ENCODE measurements at places on chromosomes 6 and 20. TPM values are rescaled to one million over a fixed set of nuclear protein-coding genes. Genes with fewer than 3 reads are reported as not detected.

GRCh38 chr6:138814179-138814834, 18.4 kb downstream of the ECT2L start:
- no peak for DNase-seq
- H3K27ac ChIP-seq, result no peak overlapping the region
- no peaks in the 10 kb centered on the region for H3K27me3 ChIP-seq
- no peaks in the 10 kb centered on the region for H3K4me1 ChIP-seq
- no peak overlapping the region for H3K4me3 ChIP-seq

STMN3 gene
- total RNA-seq, result 85.0 TPM

RIPPLY2 gene
- total RNA-seq, result not detected

- H3K27ac ChIP-seq, result no peak overlapping the region
- H3K36me3 ChIP-seq, result no peaks in the 10 kb centered on the region
- no peaks in the 10 kb centered on the region for H3K27me3 ChIP-seq
- H3K4me1 ChIP-seq, result no peaks in the 10 kb centered on the region
These were observed 412.0 kb upstream of the NOX3 start for GRCh38 chr6:155867682-155868081.

BEND3 gene
- 2.4 TPM for total RNA-seq

- no peak for DNase-seq
- no peaks in the 10 kb centered on the region for H3K27me3 ChIP-seq
- H3K27ac ChIP-seq, result no peak overlapping the region
- no peaks in the 10 kb centered on the region for H3K4me1 ChIP-seq
These were observed 69.4 kb downstream of the CDH4 start for GRCh38 chr20:61321481-61321880.

GRCh38 chr6:12947151-12947871, 230.7 kb downstream of the PHACTR1 start:
- H3K27me3 ChIP-seq, result peaks cover 5% of the 10 kb centered on the region
- no peak overlapping the region for H3K27ac ChIP-seq
- H3K36me3 ChIP-seq, result no peaks in the 10 kb centered on the region
- H3K4me1 ChIP-seq, result no peaks in the 10 kb centered on the region

GRCh38 chr6:135320721-135321621, 139.9 kb downstream of the MYB start:
- H3K4me1 ChIP-seq, result peaks cover 32% of the 10 kb centered on the region
- H3K27ac ChIP-seq, result peak overlapping the region; percentile 24
- H3K36me3 ChIP-seq, result no peaks in the 10 kb centered on the region
- peak; percentile 30 for DNase-seq

DNA sequence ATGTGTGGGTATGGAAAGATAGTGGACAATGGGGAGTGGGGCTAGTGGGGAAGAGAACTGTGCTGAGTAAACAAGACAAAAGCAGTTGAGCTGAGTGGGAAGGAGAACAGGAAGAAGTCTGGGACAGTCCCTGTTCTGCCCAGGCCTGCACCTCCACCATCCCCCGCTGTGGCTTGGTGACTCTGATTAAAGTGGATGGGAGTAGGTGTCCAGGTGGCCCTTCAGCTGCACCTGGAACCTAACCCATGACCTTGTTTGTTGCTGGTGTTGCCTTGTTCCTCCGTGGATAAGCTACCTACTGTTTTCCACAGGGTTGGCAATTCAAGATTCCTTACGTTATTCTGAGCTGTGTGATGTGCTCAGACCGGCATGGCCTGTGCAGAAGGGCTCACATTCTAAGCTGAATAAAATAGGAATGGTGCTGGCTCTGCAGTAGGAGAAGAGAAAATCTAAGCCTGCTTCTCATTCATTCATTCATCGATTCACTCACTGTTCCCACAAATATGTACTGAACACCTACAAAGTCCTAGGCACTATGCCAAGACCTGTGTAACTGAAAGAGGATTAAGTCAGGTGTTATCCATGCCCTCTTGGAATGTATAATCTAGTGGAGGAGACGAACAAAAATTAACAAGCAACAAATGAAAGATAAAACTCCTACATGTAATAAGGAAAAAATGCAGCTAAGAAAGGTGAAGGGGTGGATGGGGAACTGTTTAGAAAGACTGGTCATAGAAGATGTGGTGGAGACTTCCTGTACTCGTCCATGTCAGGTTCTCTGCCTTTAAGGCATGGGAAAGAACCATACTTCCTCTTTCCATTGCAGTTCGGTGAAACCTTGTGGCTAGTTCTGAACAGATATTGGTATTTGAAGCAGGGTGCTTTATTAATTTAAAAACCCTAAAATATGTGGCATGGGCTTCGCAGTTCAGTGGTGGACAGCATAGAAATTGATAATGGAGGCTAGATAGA, 10.1 kb upstream of the CALHM6 start:
- H3K4me3 ChIP-seq, result no peak overlapping the region
- H3K36me3 ChIP-seq, result no peaks in the 10 kb centered on the region
- peaks cover 16% of the 10 kb centered on the region for H3K4me1 ChIP-seq

EPB41L1 gene
- total RNA-seq, result 157 TPM

DNA sequence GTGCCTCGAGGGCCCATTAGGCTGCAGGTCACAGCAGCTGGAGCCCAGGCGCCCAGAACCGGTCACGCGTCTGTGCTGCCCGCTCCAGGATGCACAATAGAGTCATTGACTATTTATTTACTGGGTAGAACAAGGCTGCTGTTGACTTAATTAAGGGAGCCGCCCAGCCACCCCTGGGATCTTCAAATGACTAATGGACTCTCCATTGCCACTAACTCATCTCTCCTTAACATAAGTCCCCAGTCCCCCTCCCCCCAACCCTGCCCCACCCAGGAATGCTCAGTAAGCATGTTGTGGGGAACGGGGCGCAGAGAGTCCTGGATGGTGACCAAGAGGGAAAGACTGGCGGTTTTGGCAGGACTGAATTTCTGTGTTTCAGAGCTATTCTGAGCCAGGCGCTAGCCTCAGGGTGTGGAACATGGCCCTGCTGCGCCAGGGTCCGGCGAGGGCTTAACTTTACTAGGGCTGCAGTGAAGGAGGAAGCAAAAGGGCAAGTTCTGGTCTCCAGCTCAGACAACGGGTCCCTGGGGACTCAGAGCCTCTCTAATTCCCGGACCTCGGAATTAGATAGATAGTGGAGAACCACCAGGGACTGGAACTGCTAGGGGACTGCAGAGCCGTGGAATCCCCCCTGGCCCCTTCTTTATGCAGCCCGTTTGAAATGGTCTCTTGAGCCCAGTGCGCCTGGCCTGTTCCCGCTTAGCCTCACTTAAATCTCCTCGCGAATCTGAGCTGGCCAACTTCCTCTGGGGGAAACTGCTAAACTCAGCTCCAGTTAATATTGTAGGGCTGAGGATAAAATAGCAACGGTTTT, 1.5 kb upstream of the GRIK2 start:
- no peak overlapping the region for H3K27ac ChIP-seq
- H3K4me3 ChIP-seq, result no peak overlapping the region
- no peak for DNase-seq
- H3K4me1 ChIP-seq, result no peaks in the 10 kb centered on the region
- H3K36me3 ChIP-seq, result no peaks in the 10 kb centered on the region

DNA sequence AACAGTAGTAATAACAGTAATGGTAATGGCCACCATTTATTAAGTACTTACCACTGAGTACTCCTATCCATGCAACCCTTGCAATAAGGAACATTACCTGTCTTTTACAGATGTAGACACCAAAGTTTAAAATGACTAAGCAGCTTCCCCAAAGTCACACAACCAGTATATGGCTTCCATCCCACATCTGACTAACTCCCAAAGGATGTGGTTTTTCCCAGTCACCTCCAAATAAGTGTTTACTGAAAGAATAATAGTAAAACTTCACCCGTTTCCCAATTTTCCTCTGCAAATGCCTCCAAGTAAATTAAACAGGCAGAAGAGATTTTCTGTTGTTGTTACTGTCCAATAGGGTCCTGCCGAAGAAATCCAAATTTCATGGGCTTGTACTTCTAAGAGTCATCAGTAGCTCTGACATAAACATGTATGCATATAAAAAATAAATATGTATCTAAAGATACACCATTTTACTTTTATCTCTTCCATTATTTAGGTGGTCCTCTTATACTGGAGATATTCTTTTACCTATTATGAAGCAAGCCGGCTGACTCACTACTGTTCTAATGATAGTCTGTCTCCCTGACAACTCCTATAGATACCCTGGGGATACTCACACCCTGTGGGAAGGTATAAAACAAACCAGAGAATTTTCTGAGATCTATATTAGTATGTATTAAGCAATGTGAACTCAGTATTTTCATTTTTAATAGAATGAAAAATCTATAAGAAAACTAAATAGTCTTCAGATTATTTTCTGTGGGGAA, 77.9 kb upstream of the ID4 start:
- no peaks in the 10 kb centered on the region for H3K36me3 ChIP-seq
- no peaks in the 10 kb centered on the region for H3K27me3 ChIP-seq
- no peak for DNase-seq
- H3K4me3 ChIP-seq, result no peak overlapping the region
- no peaks in the 10 kb centered on the region for H3K4me1 ChIP-seq

GRCh38 chr6:105077596-105078385, 102.0 kb downstream of the POPDC3 start:
- no peaks in the 10 kb centered on the region for H3K4me1 ChIP-seq
- no peaks in the 10 kb centered on the region for H3K36me3 ChIP-seq
- no peak overlapping the region for H3K4me3 ChIP-seq
- no peak for DNase-seq
- H3K27me3 ChIP-seq, result no peaks in the 10 kb centered on the region

PDYN gene
- not detected for total RNA-seq

GRCh38 chr6:2937627-2938003, 33.8 kb downstream of the SERPINB6 start:
- no peak overlapping the region for H3K4me3 ChIP-seq
- no peak overlapping the region for H3K27ac ChIP-seq
- DNase-seq, result no peak
- no peaks in the 10 kb centered on the region for H3K36me3 ChIP-seq
- H3K4me1 ChIP-seq, result no peaks in the 10 kb centered on the region

EYS gene
- 0.23 TPM for total RNA-seq

MYCT1 gene
- 6.8 TPM for total RNA-seq

DNA sequence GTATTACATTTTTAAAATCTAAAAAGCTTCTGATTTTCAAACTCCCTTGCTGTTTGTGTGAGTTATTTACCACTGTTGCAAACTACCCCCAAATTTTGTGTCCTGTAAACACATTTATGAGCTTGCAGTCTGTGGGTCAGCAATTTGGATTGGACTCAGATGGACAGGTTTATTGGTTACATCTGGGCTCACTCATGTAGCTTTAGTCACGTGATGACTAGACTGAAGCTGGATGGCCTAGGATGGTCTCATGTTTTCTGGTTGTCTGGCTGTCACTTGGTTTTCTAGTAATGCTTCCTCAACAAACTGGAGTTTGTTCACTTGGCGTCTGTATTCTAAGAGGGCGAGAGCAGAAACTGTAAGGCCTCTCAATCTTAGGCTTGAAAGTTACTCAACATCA, 12.2 kb upstream of the C6orf58 start:
- H3K36me3 ChIP-seq, result no peaks in the 10 kb centered on the region
- no peak overlapping the region for H3K27ac ChIP-seq
- H3K27me3 ChIP-seq, result no peaks in the 10 kb centered on the region
- H3K4me3 ChIP-seq, result no peak overlapping the region
- H3K4me1 ChIP-seq, result no peaks in the 10 kb centered on the region

DNA sequence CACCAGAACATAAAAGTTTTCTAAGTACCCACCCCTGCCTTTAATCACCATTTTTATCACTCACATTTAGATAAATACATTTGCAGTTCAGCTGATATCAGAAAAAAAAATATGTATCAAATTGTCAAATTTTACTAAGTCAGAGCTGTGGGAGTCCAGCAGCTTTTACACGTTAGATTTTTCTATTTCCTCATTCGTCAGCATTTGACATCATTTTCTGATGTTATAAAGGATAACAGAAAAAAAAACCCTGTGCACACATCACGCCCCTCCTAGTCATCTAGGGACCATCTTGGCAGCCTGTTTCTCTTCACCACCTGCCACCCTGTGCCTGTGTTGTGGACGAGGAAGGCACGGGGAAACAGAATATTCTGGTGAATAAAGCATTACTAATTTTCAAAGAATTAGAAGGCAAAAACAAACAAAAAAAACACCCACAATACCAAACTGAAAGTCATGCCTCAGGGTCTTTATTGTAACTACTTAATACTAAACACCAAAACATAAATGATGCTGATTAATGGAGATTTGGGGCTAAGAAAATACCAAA, 12.4 kb downstream of the B4GALT5 start:
- peaks cover 91% of the 10 kb centered on the region for H3K4me1 ChIP-seq
- DNase-seq, result no peak
- H3K27me3 ChIP-seq, result no peaks in the 10 kb centered on the region
- no peaks in the 10 kb centered on the region for H3K36me3 ChIP-seq
- no peak overlapping the region for H3K4me3 ChIP-seq

GRCh38 chr6:41559655-41560427, 13.7 kb downstream of the FOXP4 start:
- no peak overlapping the region for H3K4me3 ChIP-seq
- no peak for DNase-seq

- peak; percentile 9 for DNase-seq
- no peak within 1 kb of the TSS for H3K4me3 ChIP-seq
- H3K27ac ChIP-seq, result no peak within 1 kb of the TSS
- no peaks in the 10 kb centered on the region for H3K4me1 ChIP-seq
- H3K36me3 ChIP-seq, result no peaks in the 10 kb centered on the region
- no peaks in the 10 kb centered on the region for H3K27me3 ChIP-seq
These were observed at the start of gene HLA-DQB1 for GRCh38 chr6:32666420-32667300. TSS of gene HLA-DQB1 (minus strand) at chr6:32666657. CDS start at chr6:32666607, 50 bp downstream.

- no peaks in the 10 kb centered on the region for H3K4me1 ChIP-seq
- H3K4me3 ChIP-seq, result no peak overlapping the region
- H3K27ac ChIP-seq, result no peak overlapping the region
- no peaks in the 10 kb centered on the region for H3K27me3 ChIP-seq
These were observed 259.9 kb downstream of the SMOC2 start for GRCh38 chr6:168700880-168701279.

BPIFB2 gene
- total RNA-seq, result not detected

DNA sequence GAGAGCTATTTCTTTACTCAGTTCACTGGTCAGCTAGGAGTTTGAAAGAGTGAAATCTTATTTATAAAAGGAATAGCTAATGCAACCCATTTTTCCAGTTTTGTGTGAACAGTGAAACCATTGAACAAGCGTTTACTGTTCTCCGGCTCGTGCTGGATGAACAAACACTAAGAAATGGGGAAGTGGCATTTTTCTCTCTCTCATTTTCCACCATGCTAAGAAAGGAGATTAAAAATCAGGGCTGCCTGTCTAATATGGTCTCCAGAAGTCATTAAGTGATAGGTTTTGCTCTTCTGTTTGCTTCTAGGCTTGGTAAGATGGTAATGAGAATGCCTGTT, 774 bp upstream of the SFT2D1 start:
- no peak for DNase-seq
- no peaks in the 10 kb centered on the region for H3K27me3 ChIP-seq
- no peak overlapping the region for H3K4me3 ChIP-seq
- H3K27ac ChIP-seq, result peak overlapping the region; percentile 49
- peaks cover 14% of the 10 kb centered on the region for H3K4me1 ChIP-seq

SEL1L2 gene
- total RNA-seq, result not detected

CHRNA4 gene
- total RNA-seq, result not detected

DNA sequence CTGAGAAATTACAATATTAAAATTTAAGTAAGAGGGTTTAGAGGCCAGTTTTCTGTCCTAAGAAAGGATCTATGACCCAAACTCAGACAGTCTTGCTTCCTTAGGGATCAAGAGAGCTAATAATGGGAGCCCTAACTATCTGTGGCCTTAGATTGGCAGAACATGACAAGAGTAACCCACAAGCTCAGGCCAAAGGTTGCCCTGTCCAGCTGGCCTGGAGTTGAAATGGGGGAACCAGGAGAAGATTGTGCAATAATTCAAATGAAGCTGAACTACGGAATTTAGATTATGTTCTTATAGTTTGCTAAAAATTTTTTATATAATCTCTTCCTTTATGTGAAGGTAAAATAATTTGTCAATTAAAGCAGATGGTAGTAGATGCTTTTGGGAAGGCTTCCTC, 26.4 kb downstream of the LAMA4 start:
- no peaks in the 10 kb centered on the region for H3K4me1 ChIP-seq
- DNase-seq, result no peak

GRCh38 chr6:130547723-130548122, 181.9 kb downstream of the TMEM200A start:
- no peak overlapping the region for H3K27ac ChIP-seq
- no peak for DNase-seq
- no peaks in the 10 kb centered on the region for H3K36me3 ChIP-seq
- H3K27me3 ChIP-seq, result no peaks in the 10 kb centered on the region

SLC12A5 gene
- total RNA-seq, result 5.0 TPM
